Activated CD8-positive, alpha-beta memory T cell treated with anti-CD3 and anti-CD28 coated beads, Interleukin-2, amount 10 ng/mL, durations not matched to agents 7 days and 5 days (primary cell): ENCODE measurements at places on chromosomes 4 and X. TPM values are rescaled to one million over a fixed set of nuclear protein-coding genes. Genes with fewer than 3 reads are reported as not detected.

The DLG3 gene
- 48.8 TPM for total RNA-seq

DNA sequence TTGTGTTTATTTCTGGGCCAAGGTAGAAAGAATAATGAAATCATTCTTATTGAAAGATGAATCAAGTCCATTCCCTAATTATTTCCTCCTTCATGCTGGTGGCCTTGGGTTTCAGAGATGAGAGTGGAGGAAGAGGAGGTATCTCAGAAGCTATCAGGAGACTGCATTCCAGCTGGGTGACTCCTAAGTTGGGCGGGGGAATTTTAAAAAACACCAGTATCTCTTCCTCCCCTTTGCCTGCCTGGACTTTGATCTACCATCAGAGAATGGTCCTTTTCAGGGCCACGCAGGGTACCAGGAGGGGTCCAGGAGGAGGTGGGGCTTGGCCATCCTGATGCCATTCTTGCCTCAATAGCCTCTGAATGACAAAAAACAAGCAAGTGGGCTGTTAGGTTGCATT is 104.4 kb downstream of the ASMT start:
- no peak for DNase-seq

- DNase-seq, result no peak
Observed at GRCh38 chrX:155871934-155872333, 9.2 kb upstream of the VAMP7 start.

- no peak for DNase-seq
Observed at GRCh38 chr4:54553001-54553400, 104.8 kb upstream of the KIT start.

The HDX gene
- total RNA-seq, result 1.5 TPM

The GRIA3 gene
- total RNA-seq, result not detected

- DNase-seq, result no peak
Observed at GRCh38 chr4:71130827-71131603, 137.6 kb downstream of the DCK start.

The DUX4 gene
- total RNA-seq, result not detected
